ENCODE measurements at places on chromosomes 3 and 15.

- no peak for DNase-seq
Observed at GRCh38 chr3:165336786-165337185, 140.6 kb upstream of the SLITRK3 start.

GRCh38 chr15:81126892-81127291 lies 7.2 kb upstream of the CFAP161 start:
- no peak for DNase-seq

DNA sequence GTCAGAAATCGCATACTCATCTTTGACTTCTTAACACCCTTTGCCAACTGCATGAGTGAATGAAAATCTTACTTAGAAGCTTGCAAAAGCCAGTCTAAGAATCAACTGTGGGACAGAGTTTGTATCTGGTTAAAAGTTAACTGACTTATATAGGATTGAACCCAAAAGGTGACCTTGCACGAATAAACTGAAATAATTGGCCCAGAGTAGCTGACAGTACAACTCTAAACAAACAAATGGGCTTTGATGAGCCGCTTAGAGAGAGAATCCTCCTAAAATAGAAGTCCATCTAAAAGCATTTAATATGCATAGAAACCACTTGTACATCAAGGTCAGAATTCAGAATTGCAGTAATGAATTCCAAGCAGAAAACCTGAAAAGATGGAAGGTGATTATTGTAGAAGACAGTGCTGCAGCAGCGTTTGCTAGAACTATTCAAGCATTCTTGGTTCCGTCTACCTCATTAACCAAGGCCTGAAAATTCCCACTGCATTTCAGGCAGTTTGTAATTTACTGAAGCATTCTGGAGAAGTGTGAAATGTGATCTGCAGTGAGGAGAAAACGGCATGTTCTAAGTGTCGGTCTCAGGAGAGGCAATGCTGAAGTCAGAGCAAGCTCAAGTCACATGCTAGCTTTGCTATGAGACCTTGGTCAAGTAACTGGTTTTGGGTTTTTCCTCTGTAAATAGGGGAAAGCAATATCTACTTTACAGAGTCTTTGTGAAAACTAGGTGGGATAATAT lies 103.7 kb downstream of the CADPS start:
- DNase-seq: no peak

DNA sequence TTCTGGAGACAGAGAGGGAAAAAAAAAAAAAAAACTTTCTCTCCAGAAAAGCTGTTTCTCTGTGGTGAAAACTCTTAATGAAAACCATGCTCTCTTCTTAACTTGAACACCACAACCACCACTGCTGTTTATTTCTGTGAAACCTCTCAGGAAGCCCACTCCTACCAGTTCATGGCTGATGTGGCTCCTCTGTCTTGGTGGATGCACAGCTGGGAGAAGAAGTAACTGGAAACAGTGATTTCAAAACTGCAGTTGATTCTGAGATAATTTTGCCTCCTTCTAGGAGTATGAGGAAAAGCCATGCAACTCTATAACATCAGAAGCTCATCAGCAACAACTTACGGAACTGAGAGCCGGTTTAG lies 40.2 kb upstream of the PYGO1 start:
- DNase-seq: no peak

DNA sequence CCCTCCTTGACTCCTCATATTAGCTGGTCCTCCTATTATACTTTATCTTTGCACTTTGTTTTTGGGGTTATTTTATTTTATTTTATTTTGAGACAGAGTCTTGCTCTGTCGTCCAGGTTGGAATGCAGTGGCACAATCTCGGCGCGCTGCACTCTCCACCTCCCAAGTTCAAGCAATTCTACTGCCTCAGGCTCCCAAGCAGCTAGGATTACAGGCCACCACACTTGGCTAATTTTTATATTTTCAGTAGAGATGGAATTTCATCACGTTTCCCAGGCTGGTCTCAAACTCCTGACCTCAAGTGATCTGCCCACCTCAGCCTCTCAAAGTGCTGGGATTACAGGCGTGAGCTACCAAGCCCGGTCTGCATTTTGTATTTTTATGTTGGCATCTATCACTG lies 126.7 kb downstream of the FOXB1 start:
- no peak for DNase-seq

DNA sequence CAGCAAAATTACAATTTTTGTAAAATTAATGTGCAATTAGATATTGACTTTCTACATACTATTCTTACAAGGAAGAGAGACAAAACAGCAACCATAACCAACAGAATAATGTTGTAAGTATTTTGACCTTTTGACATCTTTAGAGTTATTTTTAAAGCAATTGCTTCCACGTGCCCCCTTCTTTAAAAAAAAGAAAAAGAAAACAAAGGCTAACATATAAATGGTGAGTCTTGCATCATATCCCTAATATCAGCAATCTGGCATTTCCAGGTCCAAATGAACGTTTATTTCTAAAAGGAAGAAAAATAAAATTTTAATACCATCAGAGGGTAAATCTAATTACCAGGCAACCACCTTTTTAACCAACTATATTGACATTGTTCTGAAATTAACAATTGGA lies 19.3 kb upstream of the STRIT1 start:
- DNase-seq: no peak

GRCh38 chr3:58708116-58708791 lies 41.7 kb upstream of the FAM3D start:
- no peak for DNase-seq

DNA sequence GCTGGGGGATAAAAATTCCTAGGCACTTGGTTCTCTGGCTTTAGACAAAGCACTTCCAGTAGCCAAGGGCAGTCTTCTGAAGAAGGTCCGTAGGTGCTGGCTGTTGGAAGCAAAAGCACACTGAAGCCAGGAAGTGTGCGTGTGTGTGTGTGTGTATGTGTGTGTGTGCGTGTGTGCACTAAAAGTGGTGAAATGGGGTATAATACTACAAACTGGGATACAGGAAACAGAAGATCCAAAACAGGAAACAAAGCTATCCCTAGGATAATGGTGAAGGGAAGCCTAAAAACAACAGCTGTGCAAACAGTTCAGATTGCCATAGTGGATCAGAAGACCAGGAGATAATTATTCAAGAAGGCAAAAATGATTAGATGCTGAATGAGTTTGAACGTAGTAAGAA lies 103.4 kb downstream of the IL20RB start:
- DNase-seq: peak; percentile 3

DNA sequence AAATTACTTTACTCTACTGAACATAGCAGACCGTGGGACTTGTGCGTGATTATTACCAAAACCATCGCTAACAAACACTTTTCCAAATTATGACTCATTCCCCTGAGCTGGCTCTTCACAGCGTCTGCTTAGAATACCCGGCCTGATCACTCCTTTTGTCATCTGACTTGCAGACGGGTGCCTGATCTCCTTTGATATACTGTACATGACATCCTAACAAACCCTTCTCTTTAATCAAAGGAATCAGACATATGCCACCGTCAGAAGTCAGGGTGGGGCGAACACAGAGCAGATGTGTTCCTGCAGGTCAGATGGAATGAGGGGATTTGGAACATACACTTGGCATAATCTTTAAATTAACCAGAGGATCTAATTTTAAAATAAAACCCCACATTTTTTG lies 48.5 kb upstream of the SH3GL3 start:
- DNase-seq: no peak

- DNase-seq: no peak
Observed at GRCh38 chr15:67685008-67685599, 140.2 kb upstream of the SKOR1 start.

DNA sequence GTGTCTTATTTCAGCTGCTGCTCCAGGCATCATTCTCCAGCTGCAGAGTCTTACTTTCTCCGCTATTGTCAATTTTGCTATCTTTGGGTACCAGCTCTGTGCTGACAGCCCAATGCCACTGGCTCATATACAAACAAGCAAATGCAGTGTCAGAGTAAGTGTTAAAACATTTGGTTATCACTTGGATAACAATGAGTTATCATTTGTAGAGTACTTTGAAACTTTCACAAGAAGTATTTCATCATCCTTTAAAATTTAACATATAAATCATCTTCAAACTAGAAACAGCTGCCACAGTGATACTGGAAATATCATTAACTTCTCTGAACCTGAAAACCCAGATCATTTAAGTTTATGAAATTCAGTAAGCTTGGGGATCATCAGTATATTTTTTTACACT lies 13.8 kb downstream of the TSPAN3 start:
- DNase-seq: no peak

- no peak for DNase-seq
Observed at GRCh38 chr3:117995842-117996437, 1038.7 kb downstream of the IGSF11 start.

GRCh38 chr15:39543651-39544050 lies 37.2 kb upstream of the THBS1 start:
- no peak for DNase-seq

DNA sequence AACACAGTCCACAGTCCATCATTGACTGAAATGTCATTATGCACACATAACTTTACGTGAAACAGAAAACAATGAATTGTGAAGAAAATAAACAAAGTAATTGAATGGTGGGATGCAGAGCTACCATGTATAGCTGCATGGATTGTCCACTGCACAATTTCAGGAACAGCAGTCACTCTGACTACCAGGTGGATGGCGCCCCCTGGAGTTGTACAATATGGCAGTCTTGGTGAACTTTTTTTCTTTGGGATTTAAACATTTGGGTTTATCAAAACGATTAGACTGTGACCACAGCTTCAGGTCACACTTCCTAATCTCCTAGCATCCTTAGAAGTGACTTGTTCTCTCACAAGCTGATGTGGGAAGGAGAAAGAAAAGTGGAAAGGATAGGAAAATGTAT lies 48.9 kb upstream of the TCF12 start:
- DNase-seq: no peak

DNA sequence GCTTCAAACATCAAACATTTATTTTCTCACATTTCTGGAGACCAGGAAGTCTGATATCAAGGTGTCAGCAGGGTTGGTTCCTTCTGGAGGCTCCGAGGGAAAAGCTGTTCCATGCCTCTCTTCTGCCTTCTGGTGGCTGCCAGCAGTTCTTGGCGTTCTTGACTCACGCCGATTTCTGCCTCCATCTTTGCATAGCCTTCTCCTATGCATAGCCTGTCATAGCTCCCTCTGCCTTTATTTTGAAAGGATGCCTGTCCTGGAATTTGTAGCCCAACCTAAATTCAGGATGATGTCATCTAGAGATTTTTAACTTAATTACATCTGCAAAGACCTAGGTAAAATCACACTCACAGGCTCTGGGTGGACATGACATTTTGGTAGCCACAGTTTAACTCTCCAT lies 70.4 kb downstream of the RGMA start:
- DNase-seq: no peak

GRCh38 chr3:43979645-43980044 lies 262.0 kb upstream of the TOPAZ1 start:
- no peak for DNase-seq

GRCh38 chr3:40951636-40952035 lies 247.7 kb upstream of the CTNNB1 start:
- DNase-seq: no peak

GRCh38 chr3:76267851-76268380 lies 482.6 kb upstream of the ZNF717 start:
- DNase-seq: no peak

DNA sequence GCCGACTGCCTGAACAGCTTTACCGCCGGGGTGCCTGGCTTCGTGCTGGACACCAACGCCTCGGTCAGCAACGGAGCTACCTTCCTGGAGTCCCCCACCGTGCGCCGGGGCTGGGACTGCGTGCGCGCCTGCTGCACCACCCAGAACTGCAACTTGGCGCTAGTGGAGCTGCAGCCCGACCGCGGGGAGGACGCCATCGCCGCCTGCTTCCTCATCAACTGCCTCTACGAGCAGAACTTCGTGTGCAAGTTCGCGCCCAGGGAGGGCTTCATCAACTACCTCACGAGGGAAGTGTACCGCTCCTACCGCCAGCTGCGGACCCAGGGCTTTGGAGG lies 815 bp downstream of the SPINT1 start:
- peak; percentile 9 for DNase-seq

DNA sequence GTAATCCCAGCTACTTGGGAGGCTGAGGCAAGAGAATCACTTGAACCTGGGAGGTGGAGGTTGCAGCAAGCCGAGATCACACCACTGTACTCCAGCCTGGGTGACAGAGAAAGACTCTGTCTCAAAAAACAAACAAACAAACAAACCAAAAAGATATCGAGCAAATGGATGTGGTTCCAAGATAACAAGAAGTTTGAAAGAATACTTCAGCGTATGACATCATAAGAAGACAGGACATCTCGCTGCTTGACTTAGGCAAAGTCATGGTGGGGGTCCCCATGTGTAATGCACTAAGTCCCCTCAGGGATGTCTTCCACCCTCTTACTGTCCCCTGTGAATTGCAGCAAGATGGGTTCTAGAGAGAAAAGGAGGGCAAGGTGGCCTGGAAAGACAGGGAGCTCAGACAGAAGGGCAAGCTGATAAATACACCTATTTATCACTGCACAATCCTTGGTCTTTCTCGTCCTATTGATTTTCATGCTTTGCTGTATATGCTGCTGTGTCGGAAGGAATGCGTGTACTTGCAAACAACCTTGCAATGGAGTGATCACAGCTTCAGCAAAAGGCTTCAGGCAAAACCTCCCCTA lies 115.0 kb downstream of the BDH1 start:
- no peak for DNase-seq

DNA sequence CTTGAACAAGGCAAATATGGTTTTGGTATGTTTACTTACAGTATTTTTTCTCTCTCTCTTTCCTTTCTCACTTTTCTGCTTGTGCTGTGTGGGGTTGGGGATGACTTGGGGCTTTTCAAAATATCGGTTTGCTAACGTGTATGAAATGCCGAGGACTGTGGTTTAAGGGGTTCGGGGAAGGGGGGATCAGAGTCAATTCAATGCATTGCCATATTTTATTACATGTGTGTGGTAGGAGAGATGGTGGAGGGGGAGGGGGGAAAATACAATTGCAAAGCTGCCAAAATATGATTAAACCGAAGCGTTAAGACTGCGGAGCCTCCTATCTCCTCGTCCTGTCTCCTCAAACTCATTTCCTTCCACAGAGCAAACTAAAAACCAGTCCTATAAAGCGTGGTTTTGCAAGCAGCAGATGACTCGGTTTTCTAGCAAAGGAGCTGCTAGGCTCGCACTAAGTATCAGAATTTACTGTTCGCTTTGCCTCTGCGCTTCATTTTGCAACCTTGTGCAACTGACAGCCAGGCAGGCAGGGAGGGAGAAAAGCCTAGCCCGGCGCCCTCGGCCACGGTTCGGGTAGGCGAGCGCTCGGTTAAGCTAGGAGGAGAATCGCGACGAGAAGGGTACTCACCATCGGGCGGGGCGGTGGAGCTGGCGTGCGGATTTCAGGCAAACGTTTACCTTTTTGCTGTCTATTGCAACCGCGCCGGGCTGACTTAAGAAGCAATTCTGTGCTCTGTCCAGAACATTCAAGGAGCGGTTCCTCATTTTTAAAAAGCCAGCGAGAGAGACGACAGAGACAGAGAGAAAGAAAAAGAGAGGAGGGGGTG lies 4.0 kb upstream of the NR2F2 start:
- DNase-seq: no peak

DNA sequence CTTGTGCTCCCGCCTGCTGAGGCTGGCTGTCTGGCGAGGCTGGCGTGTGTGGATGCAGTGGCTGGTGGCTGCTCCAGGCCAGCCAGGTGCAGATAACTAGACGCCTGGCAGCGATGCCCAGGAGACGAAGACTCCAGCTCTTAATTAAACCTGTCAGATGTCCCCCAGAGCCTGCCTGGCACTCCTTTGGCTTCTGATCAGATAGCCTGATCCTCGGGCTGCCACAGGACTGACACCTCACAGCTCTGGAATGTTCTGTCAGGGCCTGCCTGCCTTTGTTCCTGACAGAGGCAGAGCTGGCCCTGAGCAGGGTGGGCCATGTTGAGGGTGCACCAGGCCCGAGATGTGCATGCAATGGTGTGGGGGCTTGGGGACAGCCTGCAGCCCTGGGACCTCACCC lies 36.5 kb downstream of the PLXNA1 start:
- DNase-seq: no peak

GRCh38 chr3:129727707-129728106 lies 121.2 kb upstream of the PLXND1 start:
- no peak for DNase-seq

All from bone marrow (tissue), 2 donors.